Type B pancreatic cell (in vitro differentiated cells): ENCODE measurements at places on chromosomes 6 and 20. TPM values are rescaled to one million over a fixed set of nuclear protein-coding genes. Genes with fewer than 3 reads are reported as not detected.

SYCP2 gene
- 0.88 and 1.6 TPM in 2 replicates for total RNA-seq

VSX1 gene
- not detected in 2 replicates for total RNA-seq

GRCh38 chr6:127949251-127949650 lies 48.4 kb upstream of the THEMIS start:
- no peak for DNase-seq
- H3K4me3 ChIP-seq = no peak overlapping the region
- H3K27me3 ChIP-seq = no peaks in the 10 kb centered on the region

DNA sequence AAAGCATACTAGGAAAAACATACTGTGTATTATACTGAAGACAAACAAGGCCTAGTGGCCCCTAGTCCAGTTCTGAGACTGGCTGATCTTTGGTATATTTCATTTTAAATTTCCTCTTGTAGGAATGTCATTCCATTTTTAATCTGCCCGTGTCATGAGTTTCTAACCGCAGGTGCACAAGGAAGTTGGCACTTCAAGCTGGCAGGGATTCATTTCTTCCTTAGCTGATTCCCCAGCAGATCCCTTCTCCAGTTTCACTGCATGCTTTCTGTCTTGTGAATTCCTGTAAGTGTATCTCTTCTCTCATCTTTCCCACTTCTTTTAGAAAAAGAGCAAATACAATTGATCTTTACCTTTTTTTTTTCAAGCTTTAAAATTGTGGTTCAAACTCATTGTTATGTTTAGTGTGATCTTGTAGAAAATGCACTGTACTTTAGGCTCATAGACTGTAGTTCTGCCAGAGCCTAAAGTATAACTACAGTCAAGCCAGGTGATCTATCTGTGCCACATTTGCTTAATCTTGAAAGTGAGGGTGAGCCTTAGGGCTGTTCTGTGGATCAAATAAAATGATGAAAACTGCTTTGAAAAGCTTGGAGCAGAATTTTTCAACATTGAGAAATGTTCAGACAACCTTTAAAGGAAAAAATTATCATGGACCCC lies 37.0 kb downstream of the RNF217 start:
- no peaks in the 10 kb centered on the region for H3K27me3 ChIP-seq
- DNase-seq = no peak
- no peak overlapping the region for H3K27ac ChIP-seq
- peaks cover 14% of the 10 kb centered on the region for H3K36me3 ChIP-seq
- H3K4me1 ChIP-seq = peaks cover 27% of the 10 kb centered on the region

- peaks cover 22% of the 10 kb centered on the region for H3K4me1 ChIP-seq
- H3K36me3 ChIP-seq = no peaks in the 10 kb centered on the region
- peak overlapping the region; percentile 2 for H3K27ac ChIP-seq
- DNase-seq = no peak
Observed at GRCh38 chr6:113733381-113733780, 123.8 kb upstream of the MARCKS start.

DNA sequence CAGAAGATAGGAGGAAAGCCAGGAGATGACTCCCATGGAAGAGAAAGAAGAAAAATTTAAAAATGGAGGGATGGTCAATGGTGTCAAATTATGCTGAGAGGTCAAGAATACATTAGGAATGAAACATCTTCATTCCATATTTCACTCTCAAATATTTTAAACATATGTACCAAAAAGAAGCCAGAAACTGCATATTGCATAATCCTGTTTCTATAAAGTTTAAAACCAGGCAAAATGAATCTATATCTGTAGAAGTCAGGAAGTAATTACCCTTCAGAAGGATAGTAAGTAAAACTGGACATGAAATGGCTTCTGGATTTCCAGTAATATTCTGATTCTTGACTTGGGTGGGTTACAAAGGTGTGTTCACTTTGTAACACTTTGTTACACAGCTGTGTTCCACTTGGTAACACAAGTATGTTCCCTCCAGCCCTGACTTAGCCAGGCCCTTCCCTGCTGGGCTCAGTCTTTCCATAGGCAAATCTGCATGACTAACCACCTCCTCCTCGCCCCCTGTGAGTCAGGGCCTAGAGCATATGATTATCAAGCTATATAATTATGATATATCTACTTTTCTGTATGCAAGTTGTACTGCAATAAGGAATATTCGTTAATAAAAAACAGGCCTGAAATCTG lies 20.2 kb upstream of the C6orf141 start:
- no peak overlapping the region for H3K27ac ChIP-seq
- peaks cover 5% of the 10 kb centered on the region for H3K27me3 ChIP-seq
- H3K4me3 ChIP-seq = no peak overlapping the region
- H3K36me3 ChIP-seq = no peaks in the 10 kb centered on the region
- peaks cover 6% of the 10 kb centered on the region for H3K4me1 ChIP-seq
- DNase-seq = no peak

DNA sequence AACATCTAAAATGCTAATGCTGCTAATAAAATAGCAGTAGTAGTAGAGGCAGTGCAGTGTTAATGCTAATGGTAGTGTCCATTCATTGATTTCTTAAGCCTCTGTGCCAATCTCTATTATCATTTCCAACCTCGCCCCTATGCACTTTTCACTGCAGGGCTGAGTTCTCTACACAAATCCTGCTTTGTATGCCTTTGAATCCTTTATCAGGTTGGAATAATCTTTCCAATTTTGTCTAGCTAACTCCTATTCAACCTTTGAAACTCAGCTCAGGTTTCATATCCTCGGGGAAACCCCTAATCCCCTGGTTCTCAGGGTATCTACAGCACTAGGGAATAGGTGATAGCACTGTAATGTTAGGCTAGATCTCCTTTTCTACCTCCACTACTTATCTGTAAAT lies 284.0 kb upstream of the RUNX2 start:
- peaks cover 5% of the 10 kb centered on the region for H3K4me1 ChIP-seq
- no peaks in the 10 kb centered on the region for H3K27me3 ChIP-seq
- no peaks in the 10 kb centered on the region for H3K36me3 ChIP-seq
- DNase-seq = no peak
- no peak overlapping the region for H3K4me3 ChIP-seq
- H3K27ac ChIP-seq = no peak overlapping the region
